Left renal cortex interstitium (tissue), 4 donors: ENCODE measurements at places on chromosomes 7 and 10.
A peak's percentile ranks its signal among the peaks of the same experiment; 100 is the strongest.

GRCh38 chr10:9992661-9993060 is 1025.0 kb upstream of the CELF2 start:
- no peak for DNase-seq

- no peak for DNase-seq
Observed at GRCh38 chr7:131039836-131040235, 287.8 kb upstream of the MKLN1 start.

DNA sequence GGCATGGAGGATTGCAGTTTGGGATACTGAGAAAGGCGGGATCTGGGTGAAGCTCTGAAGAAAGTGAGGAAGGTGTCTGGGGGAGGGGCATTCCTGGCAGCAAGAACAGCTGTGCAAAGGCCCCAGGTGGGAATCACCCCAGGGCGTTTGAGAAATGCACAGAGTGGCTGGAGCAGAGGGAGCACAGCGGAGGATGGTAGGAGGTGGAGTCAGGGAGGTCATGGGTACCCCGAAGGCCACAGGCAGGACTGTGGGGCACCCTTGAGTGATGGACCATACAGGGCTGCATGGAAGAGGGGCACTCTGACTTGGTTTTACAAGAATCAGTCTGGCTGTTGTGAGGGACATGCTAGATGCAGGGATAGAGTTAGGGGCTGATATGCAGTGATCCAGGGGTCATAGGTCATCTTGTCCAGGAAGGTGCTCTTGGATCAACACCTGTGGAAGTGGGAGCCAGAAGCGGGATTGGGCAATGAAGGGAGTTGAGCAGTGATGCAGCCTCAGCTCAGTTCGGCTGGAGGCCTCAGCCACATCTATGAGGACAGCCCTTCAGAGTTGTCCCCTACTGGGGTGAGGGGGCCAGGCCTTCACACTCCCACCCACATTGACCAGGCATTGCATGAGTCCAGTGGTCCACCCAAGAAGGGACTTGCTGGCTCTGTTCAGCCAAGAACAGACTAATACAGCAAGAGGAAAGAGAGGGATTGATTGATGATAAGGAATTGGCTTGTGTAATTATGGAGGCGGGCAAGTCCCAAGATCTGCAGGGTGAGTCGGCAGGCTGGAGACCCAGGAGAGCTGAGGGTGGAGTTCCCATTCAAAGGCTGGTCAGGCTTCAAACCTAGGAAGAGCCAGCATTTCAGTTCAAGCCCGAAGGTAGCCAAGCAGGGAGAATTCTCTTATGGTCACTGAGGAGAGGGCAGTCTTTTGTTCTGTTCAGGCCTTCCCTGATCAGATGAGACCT is 48.7 kb downstream of the TSPAN15 start:
- DNase-seq, result no peak

- DNase-seq, result no peak
Observed at GRCh38 chr7:2037301-2037807, 195.4 kb downstream of the MAD1L1 start.

DNA sequence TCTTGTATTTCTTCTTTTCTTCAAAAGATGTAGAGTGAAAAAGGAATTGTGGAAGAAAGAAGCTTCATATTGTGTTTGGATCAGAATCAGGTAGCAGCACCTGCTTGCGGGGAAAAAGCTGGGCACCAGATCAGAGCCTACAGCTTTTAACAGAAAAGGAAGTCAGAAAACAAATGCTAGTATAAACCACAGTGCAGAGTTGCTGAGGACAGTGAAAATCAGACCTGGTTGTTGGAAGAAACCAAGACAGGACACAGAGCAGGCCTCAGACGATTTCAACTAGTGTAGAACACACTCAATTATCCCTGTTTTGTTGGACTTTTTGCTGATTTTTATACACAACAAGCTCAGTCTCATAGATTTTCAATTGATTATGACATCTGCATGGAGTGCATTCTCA is 221.4 kb downstream of the PTN start:
- no peak for DNase-seq

- no peak for DNase-seq
Observed at GRCh38 chr10:30459283-30459682, 25.3 kb downstream of the MAP3K8 start.

DNA sequence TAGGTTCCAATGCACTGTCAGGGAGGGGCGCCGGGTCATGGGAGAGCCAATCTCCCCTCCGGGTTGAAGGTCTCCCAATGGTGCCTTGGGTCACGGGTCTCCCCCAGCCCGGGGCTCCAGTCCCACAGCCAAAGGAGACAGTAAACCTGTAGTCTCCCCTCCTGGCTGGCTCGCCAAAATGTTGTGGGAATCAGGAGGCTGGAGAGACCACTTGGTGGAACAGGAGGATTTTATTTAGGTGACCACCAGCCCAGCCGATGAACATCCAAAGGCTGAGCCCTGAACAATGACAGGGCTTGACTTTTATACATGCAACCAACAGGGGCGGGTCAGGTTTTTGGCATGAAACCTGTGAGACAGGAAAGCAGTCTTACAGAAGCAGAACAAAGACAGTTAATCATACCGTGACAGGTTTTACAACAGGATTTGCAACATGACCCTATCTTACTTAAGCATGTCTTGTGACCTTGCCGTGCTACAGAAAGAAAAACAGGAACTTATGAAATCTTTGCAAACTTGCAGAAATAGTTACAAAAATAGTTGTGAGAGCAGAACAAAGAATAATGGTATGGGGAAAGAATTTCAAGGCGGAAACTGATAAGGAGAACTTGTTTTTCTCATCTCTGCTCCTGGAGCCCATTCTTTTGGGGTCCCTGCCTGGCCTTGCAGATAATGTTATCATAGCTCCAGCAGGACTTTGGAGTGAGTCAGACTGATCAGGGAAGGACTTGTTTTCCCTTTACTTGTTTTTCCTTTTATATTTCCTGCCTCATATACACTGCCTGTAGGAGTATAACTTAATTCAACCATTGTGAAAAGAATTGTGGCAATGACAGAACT is 7.1 kb downstream of the ERV3-1 start:
- no peak for DNase-seq

- no peak for DNase-seq
Observed at GRCh38 chr10:58560068-58560467, 47.4 kb downstream of the BICC1 start.

- peak; percentile 45 for DNase-seq
Observed at GRCh38 chr10:101354328-101355071, 535 bp downstream of the BTRC start.

- no peak for DNase-seq
Observed at GRCh38 chr10:96664563-96664962, 55.8 kb downstream of the PIK3AP1 start.

DNA sequence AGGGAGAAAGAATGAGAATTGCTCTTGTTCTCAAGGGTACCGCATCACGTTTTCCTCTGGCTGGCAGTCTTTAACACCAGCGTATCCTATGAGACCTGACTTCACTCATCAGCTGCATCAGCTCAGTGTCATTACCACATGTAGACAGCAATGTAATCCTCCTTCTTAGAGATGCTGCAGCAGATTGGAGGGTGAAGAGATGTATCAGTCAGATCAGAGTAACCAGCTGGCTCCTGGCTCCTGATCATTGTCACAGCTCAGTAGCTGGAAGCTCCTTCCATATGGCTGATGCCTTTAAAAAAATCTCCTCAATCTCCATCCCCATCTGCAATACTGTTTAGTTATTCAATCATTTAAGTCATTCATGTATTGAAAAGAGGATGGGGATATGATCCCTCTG is 39.7 kb upstream of the EPHB6 start:
- no peak for DNase-seq

DNA sequence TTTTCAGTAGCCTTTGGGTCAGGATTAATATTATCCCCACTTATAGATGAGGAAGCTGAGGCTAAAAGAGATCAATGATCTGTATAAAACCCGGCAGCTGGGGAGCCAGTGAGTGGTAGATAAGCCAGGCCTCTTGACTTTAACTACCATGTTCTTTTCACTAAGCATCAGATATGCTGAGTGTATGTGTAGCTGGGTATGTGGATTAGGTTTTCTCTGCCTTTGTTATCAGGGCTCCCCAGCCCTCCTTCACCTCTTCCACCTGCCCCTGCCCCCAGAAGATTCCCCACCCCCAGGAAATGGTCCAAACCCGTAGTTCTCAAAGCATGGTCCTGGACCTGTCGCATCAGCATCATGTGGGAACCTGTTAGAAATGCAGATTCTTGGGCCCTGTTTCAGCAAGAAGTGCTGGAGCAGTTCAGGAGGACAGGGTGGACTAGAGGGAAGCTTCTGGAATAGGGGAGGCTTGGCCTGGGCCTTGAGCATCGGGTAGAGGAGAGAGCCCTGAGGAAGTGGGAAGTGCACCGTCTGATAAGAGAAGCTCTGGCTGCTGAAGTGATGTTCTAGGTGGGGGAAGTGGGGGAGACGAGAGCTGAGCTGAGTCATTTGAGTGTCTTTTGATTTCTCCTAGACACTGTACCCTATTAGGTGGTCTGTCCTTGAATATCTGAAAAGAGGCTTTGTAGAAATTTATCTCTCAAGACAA is 101.3 kb downstream of the HIF1AN start:
- no peak for DNase-seq

DNA sequence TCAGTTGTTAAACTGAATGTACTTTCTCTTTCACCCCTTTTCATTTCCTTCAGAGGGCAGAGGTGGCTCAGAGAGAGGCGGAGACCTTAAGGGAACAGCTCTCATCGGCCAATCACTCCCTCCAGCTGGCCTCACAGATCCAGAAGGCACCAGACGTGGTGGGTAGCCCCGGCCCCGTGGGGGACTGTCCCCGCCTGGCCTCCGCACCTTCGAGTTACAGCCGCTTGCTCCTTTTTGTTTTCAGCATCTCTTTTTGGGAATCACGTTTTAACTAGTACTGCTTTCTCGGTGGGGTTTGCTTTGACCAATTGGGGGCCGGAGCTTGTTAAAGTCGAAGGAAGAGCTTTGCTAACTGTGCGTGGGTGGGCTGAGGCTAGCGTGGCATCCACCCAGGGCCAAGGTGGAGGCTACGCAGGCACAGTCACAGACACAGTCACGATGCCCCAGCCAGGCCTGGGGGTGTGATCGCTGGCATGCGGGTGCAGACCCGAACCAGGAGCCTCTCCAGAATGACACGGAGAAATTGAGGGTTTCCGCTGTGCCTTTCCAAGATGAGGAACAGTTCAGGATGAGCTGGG is 116.2 kb upstream of the SH2B2 start:
- no peak for DNase-seq

GRCh38 chr7:178444-178843 is 13.9 kb upstream of the FAM20C start:
- no peak for DNase-seq

DNA sequence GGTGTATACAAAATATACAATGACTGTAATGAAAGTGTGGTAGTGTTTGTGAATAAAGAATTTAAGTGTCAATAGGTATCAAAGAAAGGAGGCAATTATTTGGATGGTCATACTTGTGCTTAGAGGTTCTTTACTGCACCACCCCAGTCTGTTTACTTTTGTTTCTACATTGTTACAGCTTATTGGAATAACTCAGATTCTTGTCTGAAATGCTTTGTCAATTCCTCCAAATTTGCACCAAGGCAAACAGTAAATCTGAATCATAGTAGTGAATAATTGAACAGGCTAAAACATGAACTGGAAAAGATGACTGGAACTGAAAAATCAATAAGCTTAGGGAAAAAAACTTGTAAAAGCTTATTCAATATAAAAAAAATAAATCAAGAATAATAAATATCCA is 319.2 kb downstream of the EXOC4 start:
- no peak for DNase-seq

- no peak for DNase-seq
Observed at GRCh38 chr7:30349170-30349569, 64.8 kb downstream of the ZNRF2 start.

DNA sequence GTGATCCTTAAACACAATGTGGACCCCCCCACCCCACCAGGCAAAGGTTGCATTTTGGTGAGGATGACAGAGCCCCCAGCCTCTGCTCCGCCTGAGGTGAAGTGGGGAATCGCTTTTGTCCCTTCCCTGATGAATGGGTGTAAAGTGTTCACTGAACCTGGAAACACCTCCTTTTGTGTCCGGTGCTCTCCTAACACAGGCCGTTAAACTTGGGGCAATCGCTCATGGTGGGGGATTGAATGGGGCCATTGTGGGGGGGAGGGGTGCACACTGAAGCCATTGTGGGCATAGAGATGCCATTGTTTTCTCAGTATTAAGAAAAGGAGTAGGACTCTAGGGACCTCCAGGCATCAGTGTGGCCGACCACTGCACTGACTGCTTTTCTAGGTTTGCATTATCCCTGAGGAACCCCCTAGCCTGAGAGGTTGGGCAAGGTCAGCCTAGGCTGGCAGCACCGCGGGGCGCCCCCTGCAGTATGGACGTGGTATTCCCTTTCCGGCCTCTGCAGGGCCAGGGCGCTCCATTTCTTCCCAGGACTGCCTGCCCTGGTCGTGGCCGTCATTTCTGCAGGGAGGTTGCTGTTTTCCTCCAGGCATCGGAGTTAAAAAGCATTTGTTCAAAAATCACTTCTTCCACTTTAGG is 158.3 kb downstream of the TCF7L2 start:
- DNase-seq, result no peak

GRCh38 chr10:22742678-22743077 is 28.3 kb upstream of the PIP4K2A start:
- DNase-seq, result no peak

DNA sequence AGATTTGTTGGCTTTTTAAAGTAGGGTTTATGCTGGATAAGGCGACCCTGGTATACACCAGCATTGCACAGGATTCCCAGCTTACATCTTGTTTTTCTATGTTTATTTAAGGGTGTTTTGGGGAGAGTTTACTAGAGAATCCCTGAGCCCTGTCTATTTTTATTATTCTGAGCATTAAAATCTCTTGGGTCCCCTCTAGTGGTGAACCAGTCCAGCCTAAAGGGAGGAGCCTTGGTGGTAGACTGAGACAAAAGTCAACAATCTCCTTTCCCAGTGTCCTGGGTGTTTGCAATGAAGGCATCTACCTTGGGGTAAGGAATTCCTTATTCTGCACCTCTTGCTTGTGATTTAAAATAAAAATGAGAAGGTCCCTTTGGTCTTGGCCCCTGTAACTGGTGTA is 38.2 kb downstream of the ANTXRL start:
- no peak for DNase-seq

- no peak for DNase-seq
Observed at GRCh38 chr7:71343039-71343438, 211.1 kb downstream of the GALNT17 start.

DNA sequence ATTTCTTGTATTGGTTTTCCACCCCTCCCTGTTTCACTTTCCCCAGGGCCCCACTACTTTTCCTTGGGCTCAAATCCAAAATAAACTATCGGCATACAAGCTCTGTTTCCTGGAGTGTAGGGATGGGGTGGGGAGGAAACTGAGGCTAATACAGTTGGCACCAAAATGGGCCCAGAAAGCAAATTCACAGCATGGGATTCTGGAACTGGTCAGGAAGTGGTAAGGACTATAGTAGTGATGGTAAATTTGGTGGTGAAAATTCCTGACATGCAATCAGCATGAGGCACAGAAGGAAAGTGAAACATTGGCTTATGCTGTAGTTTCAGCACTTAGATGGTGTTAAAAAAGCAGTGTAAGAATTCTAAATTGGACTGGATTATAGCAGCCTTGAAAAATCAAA is 8.7 kb upstream of the SAMD9L start:
- no peak for DNase-seq

- DNase-seq, result peak; percentile 47
Observed at GRCh38 chr7:92244808-92245486, 767 bp downstream of the KRIT1 start.
